ENCODE measurements at places on chromosomes 16 and 17.

- DNase-seq, result no peak
- H3K4me3 ChIP-seq, result no peak overlapping the region
- H3K36me3 ChIP-seq, result no peaks in the 10 kb centered on the region
Observed at GRCh38 chr17:39946551-39947330, 16.1 kb upstream of the GSDMA start.

DNA sequence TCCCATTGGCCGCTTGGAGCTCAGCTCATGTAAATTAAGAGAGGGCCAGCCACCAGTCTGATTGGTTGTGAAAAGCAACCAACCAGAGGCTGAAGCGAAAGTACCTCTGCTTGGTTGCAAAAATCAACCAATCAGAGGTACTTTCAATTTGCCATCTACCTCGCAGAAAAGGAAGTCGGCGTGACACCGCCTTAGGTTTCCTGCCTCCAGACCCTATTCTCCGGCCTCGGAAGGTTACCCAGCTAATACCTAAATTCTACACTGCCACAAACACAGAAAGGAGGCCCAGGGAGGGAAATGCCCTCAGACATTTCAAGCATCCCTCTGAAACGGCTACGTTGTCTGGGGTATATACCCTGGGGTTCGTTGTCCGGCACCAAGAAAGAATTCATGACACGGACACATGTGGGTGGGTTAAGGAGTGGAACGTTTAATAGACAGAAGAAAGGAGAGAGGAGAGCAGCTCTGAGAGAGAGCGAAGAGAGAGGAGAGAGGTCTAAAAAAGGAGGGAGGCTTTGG lies 481.3 kb downstream of the TMEM114 start:
- no peaks in the 10 kb centered on the region for H3K4me1 ChIP-seq
- no peaks in the 10 kb centered on the region for H3K27me3 ChIP-seq
- H3K36me3 ChIP-seq, result no peaks in the 10 kb centered on the region
- H3K4me3 ChIP-seq, result no peak overlapping the region
- no peak for DNase-seq
- H3K27ac ChIP-seq, result no peak overlapping the region

DNA sequence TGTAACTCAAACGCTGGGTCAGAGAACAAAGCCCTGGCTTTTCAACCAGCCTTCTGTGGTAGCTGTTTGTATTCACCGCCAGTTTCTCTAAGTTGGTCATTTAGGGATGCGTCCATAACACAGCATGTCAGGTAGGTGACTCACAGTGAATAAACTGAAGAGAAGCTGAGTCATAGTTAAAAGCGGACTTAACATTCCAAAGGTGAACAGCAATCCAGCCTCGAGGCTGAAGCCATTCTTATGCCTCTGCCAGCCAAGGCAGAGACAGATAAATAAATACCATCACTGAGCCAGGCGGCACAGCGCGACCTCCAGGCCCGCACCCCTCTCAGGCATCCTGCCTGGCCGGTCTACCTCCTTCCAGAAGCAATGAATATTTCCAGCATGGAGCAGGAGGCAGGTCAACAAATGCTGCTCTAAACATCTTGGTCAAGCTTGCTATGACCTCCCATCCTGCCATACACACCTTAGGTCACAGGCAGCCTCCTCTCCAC lies 12.4 kb upstream of the CACNG4 start:
- H3K27ac ChIP-seq, result no peak overlapping the region
- H3K4me3 ChIP-seq, result no peak overlapping the region
- no peaks in the 10 kb centered on the region for H3K4me1 ChIP-seq
- H3K36me3 ChIP-seq, result no peaks in the 10 kb centered on the region

- DNase-seq, result no peak
- H3K36me3 ChIP-seq, result no peaks in the 10 kb centered on the region
- no peak overlapping the region for H3K4me3 ChIP-seq
- no peak overlapping the region for H3K27ac ChIP-seq
- H3K27me3 ChIP-seq, result no peaks in the 10 kb centered on the region
Observed at GRCh38 chr17:15392326-15392741, 50.9 kb upstream of the TEKT3 start.

- H3K27me3 ChIP-seq, result no peaks in the 10 kb centered on the region
- DNase-seq, result no peak
- peaks cover 74% of the 10 kb centered on the region for H3K36me3 ChIP-seq
- no peak overlapping the region for H3K4me3 ChIP-seq
Observed at GRCh38 chr17:73208139-73208827, 15.4 kb downstream of the COG1 start.

- H3K27ac ChIP-seq, result no peak overlapping the region
- peaks cover 27% of the 10 kb centered on the region for H3K4me1 ChIP-seq
- no peaks in the 10 kb centered on the region for H3K27me3 ChIP-seq
- H3K4me3 ChIP-seq, result no peak overlapping the region
- DNase-seq, result no peak
- peaks cover 56% of the 10 kb centered on the region for H3K36me3 ChIP-seq
Observed at GRCh38 chr17:67136191-67137025, 92.1 kb downstream of the CACNG1 start.

DNA sequence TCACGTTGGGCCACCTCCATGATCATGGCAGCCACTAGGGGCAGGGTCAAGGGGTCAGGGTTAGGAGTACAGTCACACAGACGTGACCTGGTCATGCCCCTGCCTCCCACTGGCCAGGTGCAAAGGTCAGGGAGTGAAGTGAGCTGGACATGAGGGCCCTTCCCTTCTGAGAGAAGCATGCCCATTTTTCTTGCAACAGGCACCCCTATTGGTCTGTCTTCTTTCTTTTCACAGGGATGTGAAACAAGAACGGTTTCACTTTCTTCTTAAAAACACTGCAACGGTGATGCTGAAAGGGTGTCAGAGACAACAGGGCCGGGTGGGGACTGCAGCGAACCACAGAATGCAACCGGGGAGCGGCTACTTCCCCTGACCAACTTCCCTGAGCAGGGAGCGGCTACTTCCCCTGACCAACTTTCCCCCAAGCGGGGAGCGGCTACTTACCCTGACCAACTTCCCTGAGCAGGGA lies 52.1 kb upstream of the DOC2B start:
- H3K27me3 ChIP-seq, result peaks cover 8% of the 10 kb centered on the region
- no peak overlapping the region for H3K4me3 ChIP-seq
- H3K27ac ChIP-seq, result no peak overlapping the region
- H3K4me1 ChIP-seq, result no peaks in the 10 kb centered on the region

DNA sequence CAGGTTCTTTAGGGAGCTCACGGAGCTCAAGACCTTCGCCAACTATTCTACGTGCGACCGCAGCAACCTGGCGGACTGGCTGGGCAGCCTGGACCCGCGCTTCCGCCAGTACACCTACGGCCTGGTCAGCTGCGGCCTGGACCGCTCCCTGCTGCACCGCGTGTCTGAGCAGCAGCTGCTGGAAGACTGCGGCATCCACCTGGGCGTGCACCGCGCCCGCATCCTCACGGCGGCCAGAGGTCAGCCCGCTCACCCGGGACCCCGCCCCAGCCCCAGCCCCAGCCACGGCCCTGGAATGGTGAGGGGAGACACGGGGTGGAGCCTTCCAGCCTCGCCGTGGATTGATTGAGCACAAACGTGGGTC lies 13.5 kb downstream of the SARM1 start:
- H3K36me3 ChIP-seq, result peaks cover 36% of the 10 kb centered on the region
- DNase-seq, result no peak
- H3K27ac ChIP-seq, result peak overlapping the region; percentile 75
- peaks cover 7% of the 10 kb centered on the region for H3K27me3 ChIP-seq

- H3K27me3 ChIP-seq, result no peaks in the 10 kb centered on the region
- H3K4me1 ChIP-seq, result peaks cover 32% of the 10 kb centered on the region
- peaks cover 6% of the 10 kb centered on the region for H3K36me3 ChIP-seq
- H3K4me3 ChIP-seq, result peak overlapping the region; percentile 37
- H3K27ac ChIP-seq, result peak overlapping the region; percentile 47
- DNase-seq, result peak; percentile 71
Observed at GRCh38 chr16:324451-325334, 27.8 kb downstream of the AXIN1 start.

DNA sequence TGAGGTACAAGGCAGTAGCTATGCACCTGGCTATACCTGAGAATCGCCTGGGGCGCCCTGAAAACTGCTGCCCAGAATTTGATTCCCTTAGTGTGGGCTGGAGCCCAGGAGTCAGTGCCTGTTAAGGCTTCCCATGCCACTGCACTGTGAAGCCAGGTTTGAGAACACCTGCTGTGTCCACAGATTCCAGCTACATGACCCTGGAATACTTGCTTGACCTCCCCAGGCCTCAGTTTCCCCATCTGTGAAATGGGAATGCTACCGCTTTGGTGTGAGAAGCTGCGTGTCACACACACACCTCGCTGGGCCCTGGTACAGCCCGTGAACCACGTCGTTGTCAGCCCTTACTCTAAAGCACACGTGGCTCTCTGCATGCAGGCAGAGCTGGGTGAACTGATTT lies 271.0 kb downstream of the C16orf95 start:
- H3K4me1 ChIP-seq, result no peaks in the 10 kb centered on the region
- no peak overlapping the region for H3K27ac ChIP-seq
- H3K4me3 ChIP-seq, result no peak overlapping the region
- H3K36me3 ChIP-seq, result no peaks in the 10 kb centered on the region

DNA sequence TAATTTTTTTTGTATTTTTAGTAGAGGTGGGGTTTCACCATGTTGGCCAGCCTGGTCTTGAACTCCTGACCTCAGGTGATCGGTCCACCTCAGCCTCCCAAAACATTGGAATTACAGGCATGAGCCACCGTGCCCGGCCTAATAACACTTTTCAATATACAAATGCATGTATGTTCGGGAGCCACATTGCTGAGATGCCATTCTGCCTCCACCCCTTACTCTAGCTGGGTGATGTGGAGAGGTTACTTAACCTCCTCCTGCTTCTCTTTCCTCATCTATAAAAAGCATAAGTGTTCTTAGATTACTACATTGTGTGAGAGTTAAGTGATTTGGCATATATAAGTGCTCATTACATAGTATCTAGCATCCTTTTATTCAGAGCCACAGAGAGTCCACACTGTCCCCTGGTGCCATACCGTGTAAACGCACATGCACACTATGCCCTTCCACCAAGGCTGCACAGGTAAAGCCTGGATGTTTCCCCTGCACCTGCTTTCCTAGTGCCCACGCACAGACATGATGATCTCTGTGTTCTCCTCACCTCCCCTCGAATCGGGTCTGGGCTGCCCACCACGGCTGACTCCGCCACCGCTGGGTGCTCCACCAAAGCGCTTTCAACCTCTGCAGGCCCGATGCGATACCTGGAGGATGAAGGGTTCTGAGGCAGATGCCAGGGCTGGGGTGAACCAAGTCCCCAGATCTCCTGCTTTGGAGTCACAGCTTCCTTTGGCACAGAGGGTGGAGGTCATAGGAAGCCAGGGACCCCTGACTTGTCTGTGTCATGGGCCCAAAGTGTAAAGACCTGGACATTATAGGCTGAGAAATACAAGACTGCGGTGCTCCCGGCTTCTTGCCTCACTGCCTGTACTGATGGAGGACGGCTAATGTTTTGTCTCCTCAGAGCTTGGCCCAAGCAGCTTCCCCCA lies 49.0 kb upstream of the ACSM2B start:
- H3K27me3 ChIP-seq, result no peaks in the 10 kb centered on the region
- H3K36me3 ChIP-seq, result no peaks in the 10 kb centered on the region

DNA sequence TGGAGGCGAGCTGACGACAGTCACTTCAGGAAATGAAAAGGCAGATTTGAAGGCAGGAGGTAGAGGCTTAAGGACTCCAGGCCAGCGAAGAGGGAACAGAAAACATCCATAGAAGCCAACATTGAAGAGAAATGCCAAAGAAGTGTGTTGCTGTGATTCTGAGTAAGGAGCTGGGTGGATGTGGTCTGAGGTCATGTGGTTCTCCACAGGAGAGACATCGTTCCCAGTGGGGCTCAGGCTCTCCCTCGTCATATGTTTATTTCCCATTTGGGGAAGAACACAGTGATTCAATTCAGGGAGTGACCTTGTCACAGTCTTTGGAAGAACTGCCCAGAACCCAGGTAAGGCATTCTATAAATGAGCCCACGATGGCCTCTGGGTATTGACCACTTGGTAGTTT lies 6.6 kb upstream of the PMP22 start:
- no peak overlapping the region for H3K27ac ChIP-seq
- H3K36me3 ChIP-seq, result no peaks in the 10 kb centered on the region
- peaks cover 14% of the 10 kb centered on the region for H3K27me3 ChIP-seq
- DNase-seq, result no peak
- H3K4me1 ChIP-seq, result peaks cover 12% of the 10 kb centered on the region
- no peak overlapping the region for H3K4me3 ChIP-seq

GRCh38 chr17:45293413-45294211 lies 23.2 kb downstream of the MAP3K14 start:
- H3K27me3 ChIP-seq, result no peaks in the 10 kb centered on the region
- peaks cover 81% of the 10 kb centered on the region for H3K36me3 ChIP-seq
- H3K4me3 ChIP-seq, result no peak overlapping the region
- no peak for DNase-seq
- peaks cover 74% of the 10 kb centered on the region for H3K4me1 ChIP-seq
- peak overlapping the region; percentile 59 for H3K27ac ChIP-seq

GRCh38 chr16:5024632-5025031 lies 9.1 kb downstream of the NAGPA start:
- no peaks in the 10 kb centered on the region for H3K27me3 ChIP-seq
- no peak for DNase-seq
- H3K27ac ChIP-seq, result no peak overlapping the region
- no peaks in the 10 kb centered on the region for H3K4me1 ChIP-seq

DNA sequence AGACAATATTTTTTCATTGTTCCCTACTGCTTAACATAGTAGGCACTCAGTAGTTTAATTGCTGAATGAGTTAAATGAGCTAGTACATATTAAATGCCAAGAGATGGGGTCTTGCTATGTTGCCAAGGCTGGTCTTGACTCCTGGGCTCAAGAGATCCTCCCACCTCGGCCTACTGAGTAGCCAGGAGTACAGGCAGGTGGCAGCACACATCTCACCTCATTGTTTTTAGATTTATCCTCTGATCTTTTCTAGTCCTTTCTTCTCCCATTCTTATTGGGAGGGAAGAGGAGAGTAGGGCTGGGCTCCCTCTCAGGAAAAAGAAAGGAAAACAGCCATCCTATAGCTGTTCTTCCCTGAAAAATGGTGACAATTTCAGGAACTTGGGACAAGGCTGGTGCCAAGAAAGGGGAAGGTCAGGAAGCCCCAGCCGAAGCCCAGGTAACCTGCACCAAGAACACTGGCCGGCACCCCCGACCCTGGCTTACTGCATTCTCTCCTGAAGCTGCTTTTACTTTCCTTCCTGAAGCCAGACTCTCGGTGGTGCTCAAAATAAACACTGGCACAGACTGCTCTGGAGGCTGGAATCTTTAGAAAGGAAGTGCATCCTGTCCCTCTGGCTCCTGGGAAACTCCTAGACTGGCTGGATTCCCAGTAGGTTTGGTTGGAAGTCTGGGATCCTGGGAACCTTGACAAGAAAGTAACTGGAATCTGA lies 2.7 kb downstream of the TNFAIP1 start:
- H3K36me3 ChIP-seq, result peaks cover 30% of the 10 kb centered on the region
- H3K4me3 ChIP-seq, result no peak overlapping the region

GRCh38 chr16:27748868-27749546 lies 199.1 kb downstream of the KATNIP start:
- peak; percentile 23 for DNase-seq
- no peaks in the 10 kb centered on the region for H3K27me3 ChIP-seq
- no peak overlapping the region for H3K4me3 ChIP-seq
- no peak overlapping the region for H3K27ac ChIP-seq
- no peaks in the 10 kb centered on the region for H3K36me3 ChIP-seq

DNA sequence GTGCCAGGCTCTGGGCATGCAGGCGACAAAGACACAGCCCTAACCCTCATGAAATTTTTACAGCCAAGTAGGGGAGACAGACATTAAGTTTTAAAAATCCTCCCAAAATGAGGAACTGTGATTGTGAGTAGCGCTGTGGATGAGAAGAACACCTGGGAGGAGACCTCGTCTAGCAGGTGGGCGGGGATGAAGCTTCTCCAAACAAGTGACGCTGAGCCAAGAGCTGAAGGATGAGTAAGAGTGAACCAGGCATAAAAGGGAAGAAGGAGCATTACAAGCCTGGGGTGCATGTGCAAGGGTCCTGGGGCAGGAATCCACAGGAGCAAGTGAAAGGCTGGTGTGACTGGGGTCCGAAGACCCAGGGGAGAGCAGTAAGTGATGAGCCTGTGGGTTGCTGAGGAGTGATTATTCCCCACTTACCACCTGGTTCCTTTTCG lies 149.4 kb upstream of the HS3ST2 start:
- DNase-seq, result no peak
- no peaks in the 10 kb centered on the region for H3K4me1 ChIP-seq
- no peak overlapping the region for H3K27ac ChIP-seq
- H3K27me3 ChIP-seq, result no peaks in the 10 kb centered on the region
- H3K4me3 ChIP-seq, result no peak overlapping the region

Data from activated T-helper 2 cell treated with anti-CD3 and anti-CD28 coated beads, Interferon-gamma antibody, Interleukin-2, Interleukin-4, amounts not matched to agents 10 μg/mL and 5 μg/mL and 100 μg/mL, durations not matched to agents 14 hours and 24 hours and 36 hours (primary cell).